ENCODE measurements at places on chromosomes 7 and 10. TPM values are rescaled to one million over a fixed set of nuclear protein-coding genes. Genes with fewer than 3 reads are reported as not detected.

STK31 gene
- 0.94 TPM for total RNA-seq

SRRT gene
- total RNA-seq, result 118 TPM

PTPRZ1 gene
- total RNA-seq, result 2.2 TPM

- H3K36me3 ChIP-seq, result no peaks in the 10 kb centered on the region
- DNase-seq, result no peak
- H3K4me1 ChIP-seq, result no peaks in the 10 kb centered on the region
- H3K27me3 ChIP-seq, result no peaks in the 10 kb centered on the region
Observed at GRCh38 chr10:6423004-6423403, 157.1 kb downstream of the PRKCQ start.

DNA sequence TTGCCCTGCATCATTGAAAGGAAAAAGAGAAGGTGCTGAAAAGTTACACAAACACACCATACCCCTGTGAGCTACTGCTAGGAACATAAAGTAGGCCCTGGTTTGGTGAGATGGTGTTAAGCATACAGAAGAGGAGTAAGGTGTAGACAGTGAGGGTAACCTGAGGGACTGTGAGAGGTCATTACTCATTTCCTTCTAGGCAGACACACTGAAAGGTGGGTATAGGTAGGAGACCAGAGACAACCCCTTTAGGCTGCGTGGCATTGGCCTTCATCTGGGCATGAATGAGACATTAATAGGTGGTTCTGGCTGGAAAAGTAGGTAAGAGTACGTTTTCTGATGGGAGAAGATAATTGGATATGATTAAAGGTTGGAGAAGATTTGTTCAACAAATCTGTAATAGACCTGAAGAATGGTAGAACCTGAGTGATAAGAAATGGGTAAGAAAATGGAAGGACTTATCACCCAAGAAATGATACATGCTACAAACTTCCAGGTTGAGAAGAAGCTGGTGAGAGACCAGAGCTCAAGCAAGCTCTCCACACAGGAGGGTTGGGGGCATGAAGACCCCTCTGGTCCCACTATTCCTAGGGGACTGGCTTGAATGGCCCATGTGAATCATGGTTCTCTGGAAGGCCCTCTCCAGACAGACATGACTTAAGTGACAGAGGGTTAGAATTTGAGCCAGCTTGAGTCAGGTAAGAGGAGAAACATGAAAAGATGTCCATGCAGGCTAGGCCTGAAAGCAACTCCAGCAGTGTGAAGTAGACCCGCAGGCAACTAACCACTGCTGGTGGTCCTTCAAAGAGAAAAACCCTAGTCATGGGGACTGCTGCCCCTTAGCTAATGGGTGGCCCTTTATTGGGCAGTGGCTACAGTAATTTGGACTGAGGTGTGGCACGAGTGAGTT is 3.8 kb downstream of the COMTD1 start:
- H3K27me3 ChIP-seq, result no peaks in the 10 kb centered on the region
- H3K27ac ChIP-seq, result no peak overlapping the region
- no peaks in the 10 kb centered on the region for H3K36me3 ChIP-seq
- H3K4me1 ChIP-seq, result no peaks in the 10 kb centered on the region
- no peak for DNase-seq

GRCh38 chr10:70258216-70258615 is 25.0 kb upstream of the PPA1 start:
- H3K27ac ChIP-seq, result no peak overlapping the region
- H3K36me3 ChIP-seq, result no peaks in the 10 kb centered on the region
- no peaks in the 10 kb centered on the region for H3K27me3 ChIP-seq
